ENCODE measurements at places on chromosomes 4 and X.

DNA sequence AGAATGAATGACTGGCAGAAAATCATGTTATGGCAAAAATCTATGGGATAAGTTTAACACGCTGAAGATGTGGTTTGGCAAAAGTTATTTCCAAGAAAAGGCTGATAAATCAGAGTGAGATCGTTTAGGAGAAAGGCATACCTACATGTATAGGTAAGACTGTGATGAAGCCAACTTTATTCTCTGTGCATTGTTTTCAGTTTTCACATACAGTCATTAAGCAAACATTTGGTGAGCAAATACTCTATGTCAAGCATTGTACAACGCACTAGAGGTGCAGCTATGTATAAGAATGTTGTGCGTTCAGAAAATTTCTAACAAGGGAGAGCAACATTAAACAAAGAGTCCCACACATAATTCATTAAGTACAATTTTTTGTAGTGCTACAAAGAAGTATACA, 121.7 kb downstream of the TEX13A start:
- no peak for DNase-seq

DNA sequence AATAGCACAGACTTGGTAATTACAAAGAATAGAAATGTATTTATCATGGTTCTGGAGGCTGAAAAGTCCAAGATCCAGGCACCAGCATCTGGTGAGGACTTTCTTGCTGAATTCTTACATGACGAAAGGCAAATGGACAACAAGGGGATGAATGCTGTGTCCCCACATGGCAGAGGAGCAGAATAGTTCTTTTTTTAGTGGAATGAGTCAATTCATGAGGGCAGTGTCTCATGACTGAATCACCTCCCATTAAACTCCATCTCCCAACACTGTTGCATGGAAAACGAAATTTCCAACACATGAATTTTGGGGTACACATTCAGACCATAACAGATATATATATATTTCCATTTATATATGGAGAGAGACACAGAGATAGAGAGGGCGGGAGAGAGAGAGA, 628.3 kb downstream of the TRIML1 start:
- no peak for DNase-seq

DNA sequence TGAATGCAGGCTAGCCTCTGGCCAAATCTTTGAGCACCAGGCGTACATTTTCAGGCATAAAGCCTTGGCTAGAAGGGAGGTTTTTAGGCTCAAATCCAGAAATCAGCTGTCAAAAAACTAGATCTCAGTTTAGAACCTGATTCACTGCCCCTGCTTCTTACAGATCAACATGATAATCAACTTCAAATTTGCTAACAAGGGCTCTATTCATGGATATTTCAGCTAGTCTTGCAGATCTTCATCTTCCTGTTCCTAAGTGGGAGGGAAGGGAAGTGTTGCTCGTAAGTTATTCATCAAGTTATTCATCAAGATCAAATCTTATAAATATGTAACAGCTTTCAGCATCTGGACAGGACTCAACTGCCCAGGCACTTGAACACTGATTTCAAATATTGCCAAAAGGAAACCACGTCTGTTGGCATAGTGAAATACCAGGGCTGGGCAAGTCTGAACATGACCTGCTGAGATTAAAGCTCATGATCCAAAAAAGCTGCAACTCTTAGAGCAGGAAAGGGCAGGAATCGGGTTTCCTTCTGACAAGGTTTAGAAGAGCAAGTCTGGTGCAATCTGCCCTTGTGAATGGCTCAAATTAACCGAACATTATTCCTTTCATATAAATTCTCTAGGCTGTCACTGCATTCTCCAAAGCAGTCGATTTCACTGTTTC, 200.3 kb downstream of the PDGFC start:
- DNase-seq, result no peak

DNA sequence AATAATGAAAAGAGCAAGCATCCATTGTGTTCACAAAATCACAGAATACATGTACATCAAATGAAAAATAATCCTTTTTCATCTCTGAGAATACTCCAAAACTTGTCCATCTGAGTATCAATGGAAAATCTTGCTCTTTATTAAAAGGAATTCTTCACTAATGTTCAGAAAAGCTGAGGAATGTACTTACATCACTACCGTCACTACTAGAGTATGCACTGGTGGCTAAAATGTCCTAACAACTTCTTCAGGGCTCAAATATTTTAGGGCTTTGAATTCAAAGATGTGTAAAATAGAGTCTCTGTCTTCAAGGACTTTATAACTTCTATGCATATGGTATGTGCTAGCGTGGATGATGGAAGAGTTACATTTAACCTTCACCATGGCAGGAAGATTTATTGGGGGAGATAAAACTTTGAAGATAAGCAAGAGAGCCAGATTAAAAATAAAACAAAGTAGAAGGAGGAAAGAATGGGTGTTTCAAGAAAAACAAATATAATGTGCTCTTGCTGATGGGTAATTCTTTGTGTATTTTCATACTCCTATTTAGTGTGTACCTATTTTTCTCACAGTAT, 55.1 kb downstream of the DMD start:
- DNase-seq, result no peak

GRCh38 chrX:106952988-106953387, 32.8 kb downstream of the CLDN2 start:
- no peak for DNase-seq

DNA sequence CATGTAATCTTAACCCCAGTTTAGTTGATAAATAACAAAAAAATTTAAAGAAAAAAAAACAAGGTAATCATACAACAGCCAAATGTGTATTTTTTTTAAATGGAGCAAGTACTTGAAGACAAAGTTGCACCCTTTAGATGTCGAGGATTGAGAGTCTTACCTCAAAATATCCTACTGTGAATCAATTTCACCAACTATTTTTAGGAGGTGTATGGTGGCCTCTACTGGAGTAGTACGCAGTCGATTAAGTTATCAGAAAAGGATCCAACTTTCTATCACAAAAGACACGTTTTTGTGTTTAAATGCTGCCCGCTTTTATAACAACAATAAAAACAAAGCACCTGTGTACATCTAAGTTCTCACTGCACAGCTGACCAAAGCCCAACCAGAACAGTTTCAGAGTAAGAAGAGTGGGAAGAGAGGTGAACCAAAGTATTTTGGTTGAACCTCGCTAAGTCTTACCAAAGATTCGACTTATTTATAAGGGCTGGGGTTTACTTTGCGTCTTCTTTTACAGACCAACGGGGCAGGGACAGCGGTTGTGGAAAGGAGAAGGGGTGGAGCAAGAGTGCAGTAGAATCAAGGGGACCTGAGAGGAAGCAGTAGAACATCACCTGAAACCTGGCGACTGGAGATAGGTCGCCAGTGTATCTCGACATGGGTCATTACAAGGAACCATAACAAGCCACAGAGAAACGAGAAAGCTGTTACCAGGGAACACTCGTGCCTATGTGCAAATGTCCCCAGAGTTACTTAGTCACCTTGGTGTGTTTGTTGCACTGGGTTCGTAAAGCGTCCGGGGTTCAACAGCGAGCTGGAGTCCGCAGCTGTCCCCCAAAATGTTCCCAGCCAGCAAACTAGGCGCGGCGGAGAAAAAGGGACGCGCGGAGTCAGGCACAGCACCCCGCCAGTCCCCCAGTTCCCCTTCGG, 1.1 kb downstream of the RPS6KA6 start:
- DNase-seq, result peak; percentile 8

DNA sequence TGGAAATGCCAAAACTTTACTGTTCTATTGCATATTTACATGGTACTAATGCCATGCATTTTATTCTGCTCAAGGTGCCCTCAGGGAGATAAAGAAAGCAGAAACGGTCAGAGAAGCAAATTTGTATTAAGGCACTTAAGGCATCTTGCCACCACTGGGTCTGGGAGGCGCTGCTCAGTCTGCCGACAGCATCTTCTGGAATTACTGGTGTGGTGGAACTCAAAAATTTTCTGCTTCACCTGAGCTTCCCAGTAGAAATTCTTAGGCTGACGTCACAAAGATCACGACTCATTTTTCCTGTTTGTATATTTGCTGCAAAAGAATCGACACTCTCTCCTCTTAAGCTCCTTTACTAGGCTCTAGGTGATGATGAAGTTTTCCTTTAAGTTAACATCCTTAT, 3.0 kb downstream of the RASSF6 start:
- DNase-seq, result no peak

GRCh38 chr4:39452153-39452859, 6.4 kb downstream of the RPL9 start:
- DNase-seq, result no peak

DNA sequence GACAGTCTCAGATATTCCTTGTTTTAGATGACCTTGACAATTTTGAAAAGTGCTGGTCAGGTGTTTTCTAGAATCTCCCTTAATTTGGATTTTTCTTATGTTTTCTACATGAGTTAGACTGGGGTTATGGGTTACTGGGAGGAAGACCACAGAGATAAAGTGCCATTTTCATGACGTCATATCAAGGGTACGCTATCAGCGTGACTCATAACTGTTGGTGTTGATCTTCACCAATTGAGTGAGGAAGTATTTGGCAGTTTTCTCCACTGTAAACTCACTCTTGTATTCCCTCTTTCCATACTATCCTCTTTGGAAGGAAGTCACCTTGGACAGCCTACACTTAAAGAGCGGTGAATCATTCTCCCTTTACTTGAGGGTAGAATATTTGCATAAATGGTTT, 56.9 kb downstream of the MAGEC1 start:
- DNase-seq, result no peak

DNA sequence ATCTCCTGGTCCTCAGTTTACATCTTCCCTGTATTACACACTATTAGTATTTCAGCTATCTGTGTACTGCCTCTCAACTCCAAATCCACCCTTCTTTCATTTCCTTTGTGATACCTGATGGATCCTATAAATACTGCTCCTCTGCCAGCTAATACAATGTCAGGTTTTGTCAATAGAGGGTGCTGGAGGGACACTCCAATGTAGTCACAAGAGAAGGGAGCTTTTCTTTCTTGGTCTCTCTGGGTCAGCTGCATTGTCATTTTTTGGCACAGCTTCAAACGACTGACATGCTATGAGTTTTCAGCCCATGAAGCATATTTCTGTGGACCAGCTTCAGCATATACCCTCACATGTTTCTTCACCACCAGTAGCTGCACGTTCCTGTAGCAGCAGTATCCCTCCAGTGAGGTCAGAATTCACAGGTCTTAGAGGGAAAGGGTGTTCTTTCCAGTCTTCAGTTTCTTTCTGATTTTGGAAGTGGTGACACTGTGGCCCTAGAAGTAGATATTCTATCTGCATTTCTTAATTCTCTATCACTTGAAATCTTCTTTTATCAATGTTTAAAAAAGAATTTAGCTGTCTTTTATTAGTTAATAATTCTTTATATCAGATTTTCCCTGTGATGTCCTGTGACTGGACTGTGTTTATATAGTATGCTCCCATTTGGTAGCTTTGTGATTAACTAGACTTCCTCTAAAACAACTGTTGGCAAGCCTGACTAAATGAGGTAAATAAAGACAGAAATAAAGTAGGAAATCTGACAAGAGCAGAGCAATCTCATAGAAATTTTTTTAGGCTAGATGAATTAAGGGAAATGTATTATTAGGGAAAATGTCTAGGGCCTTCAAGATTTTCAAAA, 60.6 kb downstream of the GABRA2 start:
- peak; percentile 66 for DNase-seq

DNA sequence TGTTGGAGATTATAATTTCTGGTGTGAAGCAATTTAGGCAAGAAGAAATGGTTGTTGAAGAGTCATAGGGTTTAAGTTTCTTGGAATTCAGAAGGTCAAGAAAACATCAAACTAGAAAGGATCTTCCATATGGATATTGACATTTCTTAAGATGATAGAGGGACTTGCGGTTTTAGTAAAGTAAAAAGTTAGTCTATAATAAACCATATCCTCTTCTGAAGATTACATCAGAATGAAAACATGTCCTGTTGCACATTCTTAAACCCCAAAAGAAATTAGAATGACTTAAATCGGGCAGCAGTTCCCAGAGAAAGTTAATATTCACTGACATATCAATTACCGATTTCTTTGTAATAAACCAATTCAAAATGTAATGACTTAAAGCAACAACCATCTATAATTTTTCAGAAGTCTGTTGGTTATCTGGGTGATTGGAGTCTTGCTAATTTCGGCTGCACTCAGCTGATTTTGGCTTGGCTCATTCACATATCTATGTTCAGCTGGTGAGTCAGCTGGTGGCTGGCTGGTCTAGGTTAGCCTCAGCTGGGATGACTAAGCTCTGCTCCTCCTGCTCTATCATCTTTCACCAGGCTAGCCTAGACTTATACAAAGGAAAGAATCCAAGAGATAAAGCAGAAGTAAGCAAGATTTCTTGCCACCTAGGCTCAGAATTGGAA, 24.4 kb upstream of the DYNLT3 start:
- DNase-seq, result no peak

GRCh38 chr4:10002278-10002677, 19.0 kb downstream of the SLC2A9 start:
- DNase-seq, result no peak

GRCh38 chr4:38069271-38069760, 109.1 kb downstream of the PTTG2 start:
- no peak for DNase-seq

DNA sequence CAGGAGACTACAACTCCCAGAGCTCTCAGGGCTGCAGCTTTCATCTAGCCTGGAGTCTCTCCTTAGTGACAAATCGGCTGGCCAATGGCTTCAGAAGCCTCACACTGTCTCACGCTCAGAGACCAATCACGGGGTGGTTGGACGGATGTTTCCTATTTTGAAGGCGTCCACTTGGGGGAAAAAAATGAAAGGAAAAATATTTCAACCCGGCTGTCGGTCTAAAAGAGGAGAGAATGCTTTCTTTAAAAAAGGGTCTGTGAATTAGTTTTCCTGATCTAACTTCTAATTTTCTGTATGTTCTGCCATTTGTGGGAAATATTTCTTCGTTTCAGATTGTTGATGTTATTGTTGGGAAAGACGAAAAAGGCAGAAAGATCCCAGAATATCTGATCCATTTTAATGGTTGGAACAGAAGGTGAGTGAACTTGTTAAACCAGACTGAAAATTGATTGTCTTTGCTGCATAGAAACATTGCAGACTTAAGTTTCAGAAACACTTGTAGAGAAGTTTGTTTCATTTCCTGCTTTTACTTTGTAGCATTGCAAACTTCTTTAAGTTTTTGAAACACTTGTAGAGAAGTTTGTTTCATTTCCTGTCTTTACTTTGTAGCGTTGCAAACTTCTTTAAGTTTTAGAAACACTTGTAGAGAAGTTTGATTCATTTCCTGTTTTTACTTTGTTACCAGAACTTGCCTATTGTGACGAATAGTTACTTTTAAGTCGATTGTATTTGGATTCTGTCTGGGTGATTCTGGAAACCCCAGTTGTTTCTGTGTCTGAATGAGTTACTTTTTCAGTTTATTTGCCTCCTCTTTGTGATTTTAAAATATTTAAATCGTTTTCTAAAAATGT, 1.6 kb downstream of the MSL3 start:
- DNase-seq, result peak; percentile 89

GRCh38 chrX:39653691-39654090, 444.1 kb downstream of the BCOR start:
- DNase-seq, result no peak

DNA sequence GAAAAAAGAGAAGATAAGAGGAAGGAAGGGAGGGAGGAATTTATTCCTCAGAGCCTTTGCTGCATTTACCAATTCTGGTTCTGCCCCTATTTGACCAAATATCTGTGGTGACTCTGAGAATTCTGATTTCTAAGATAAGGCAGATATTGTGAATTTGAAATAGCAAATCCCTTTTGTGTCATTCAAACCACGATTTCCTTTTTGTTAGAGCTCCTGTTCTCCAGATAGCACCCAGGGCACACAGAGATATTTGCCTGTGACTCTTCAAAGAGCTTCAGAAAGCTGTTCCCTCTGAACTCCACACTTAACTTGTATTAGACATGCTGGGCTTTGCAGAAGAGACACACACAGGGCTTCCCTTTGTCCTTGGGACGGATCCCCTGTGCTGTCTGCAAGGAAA, 272.2 kb downstream of the DHRSX start:
- DNase-seq, result no peak

All from SK-N-DZ (cell line).